ENCODE measurements at places on chromosomes 1 and 21.

- DNase-seq, result no peak
Observed at GRCh38 chr1:28592321-28593071, 431 bp downstream of the RAB42 start.

DNA sequence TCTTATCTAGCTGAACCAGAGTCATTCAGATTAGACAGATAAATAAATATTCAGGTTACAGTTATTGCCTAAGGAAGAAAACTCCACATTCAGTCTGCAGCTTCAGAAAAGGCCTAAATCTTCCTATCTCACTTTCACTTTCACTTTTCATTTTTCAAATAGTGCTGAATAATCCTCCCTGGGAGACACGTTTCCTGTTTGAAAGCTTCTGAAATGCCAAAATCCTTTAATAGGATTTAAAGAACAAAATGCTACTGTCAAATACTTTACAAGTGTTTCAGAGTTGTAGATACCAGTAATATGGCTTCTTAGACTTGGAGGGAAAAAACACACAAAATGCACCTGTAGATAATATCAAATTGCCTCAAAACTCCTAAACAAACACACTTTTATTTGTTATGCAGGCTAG is 3.9 kb downstream of the PSMB2 start:
- DNase-seq, result no peak

DNA sequence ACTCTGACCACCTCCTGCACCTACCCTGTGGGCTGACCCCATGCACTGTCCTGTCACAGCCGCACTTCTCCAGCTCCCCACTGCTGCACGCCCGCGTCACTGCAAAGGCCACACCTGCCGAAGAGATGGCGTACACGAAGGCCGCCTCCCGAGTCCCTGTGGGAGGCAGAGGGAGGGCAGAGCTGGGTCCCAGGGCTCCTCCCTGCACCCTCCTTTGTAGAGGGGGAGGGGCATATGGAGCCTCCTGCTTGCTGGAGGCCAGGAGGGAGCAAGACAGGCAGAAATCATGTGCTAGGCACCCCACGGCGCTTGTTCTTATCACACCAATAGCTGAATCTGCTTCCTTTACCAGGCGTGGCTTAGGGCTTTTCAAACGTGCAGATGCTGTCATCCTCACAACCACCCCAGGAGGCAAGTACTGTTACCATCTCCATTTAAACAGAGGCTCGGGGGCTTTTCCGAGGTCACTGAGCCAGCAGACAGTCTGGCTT is 21.4 kb downstream of the WNT4 start:
- DNase-seq, result no peak

DNA sequence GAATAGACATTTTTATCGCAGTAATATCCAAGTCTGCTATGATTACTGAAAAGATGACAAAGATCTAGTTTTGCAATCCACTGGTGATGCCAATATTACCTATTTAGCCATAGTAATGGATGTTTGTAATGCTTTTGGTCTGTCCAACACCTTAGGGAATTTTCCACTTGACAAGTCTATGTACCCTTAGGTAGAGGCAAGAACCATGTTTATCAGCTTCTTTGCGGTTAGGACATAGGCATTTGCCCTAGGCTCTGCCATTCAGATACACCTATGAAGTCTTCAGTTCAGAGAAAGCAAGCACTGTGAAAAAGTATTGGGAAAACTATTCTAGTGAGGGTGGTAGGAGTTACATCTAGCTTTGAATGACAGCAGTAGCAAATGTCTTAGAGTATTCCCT is 40.2 kb upstream of the SLC35D1 start:
- DNase-seq, result no peak

All from NCI-H1092 treated with DMSO at 0.1 percent for 48 hours (cell line).